Myometrial cell (primary cell): ENCODE measurements at places on chromosomes 7 and 10. TPM values are rescaled to one million over a fixed set of nuclear protein-coding genes. Genes with fewer than 3 reads are reported as not detected.

Gene CYP3A7
- not detected in 2 replicates for total RNA-seq

Gene ABCA13
- total RNA-seq, result not detected in 2 replicates

Gene CCDC7
- 1.2 and 3.2 TPM in 2 replicates for total RNA-seq

Gene NOD1
- 4.3 and 5.5 TPM in 2 replicates for total RNA-seq
